ENCODE measurements at places on chromosomes 5 and 9.

- DNase-seq: no peak
Measured at GRCh38 chr5:116740771-116741170, 166.1 kb upstream of the SEMA6A start.

DNA sequence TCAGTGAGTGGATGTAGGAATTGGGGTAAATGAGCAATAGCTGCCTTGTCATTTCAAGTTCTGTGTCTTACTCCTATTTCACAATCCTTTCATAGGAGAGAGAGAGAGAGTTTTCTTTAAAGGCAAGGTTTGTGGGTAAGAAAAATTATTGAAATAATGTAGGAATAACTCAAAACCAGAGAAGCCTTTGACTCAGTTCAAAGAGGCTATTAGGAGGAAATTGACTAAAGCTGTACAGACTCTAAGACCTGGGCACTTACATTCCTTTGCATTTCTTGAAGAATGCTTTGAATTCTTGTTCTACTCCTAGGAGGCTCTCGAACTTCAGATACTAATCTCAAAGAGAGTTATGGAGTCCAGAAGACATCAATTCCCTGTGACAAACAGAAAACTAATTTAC, 257.1 kb downstream of the FBXL7 start:
- DNase-seq: no peak

- no peak for DNase-seq
Measured at GRCh38 chr5:150601491-150602345, 38.7 kb upstream of the SYNPO start.

- DNase-seq: no peak
Measured at GRCh38 chr5:160970605-160971191, 118.7 kb upstream of the ATP10B start.

DNA sequence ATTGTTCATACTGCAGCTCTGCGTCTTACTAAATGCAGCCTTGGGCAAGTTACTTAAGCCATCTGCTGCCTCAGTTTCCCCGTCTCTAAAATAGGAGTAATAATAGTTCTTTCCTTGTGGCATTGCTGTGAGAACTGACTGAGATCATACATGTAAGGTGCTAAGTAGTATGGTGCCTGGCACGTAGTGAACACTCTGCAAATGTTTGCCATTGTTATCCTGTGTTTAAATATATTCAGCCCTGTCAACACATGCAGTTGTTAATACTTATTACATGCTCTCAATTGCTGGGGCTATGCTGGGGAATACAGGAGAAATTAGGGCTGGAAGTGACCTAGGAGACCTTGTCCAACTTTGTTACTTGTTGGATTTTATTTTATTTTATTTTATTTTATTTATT, 105.2 kb upstream of the RAI14 start:
- DNase-seq: no peak

DNA sequence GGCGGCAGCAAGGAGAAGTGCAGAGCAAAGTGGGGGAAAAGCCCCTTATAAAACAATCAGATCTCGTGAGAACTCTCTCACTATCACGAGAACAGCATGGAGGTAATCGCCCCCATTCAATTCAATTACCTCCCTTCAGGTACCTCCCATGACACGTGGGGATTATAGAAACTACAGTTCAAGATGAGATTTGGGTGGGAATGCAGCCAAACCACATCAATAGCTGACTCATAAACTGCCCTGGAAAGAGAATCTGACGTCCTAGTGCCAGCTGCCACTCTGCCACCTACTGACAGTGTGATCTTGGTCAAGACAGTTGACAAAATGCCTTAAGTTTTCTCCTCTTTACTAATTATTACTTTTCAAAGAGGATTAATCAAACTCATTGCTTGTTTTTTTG, 128.3 kb downstream of the GPBP1 start:
- DNase-seq: no peak

DNA sequence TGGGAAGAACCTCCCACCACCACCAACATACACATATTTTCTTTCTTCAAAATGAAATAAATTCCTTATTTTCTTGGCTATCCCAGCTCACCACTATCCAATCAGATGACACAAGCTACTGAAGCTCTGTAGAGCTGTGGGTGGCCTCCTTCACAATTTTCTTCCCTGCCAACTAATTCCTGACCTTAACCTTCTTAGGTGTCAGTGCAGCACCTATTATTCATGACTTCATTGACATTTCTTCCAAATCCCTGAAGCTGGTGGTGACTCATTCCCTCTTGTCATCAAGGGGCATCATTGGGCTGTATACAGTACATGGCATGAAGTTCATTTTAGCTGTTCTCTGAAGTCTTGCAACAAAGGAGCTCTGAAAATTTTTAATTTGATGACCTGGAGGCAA, 42.0 kb upstream of the ADRA1B start:
- no peak for DNase-seq

DNA sequence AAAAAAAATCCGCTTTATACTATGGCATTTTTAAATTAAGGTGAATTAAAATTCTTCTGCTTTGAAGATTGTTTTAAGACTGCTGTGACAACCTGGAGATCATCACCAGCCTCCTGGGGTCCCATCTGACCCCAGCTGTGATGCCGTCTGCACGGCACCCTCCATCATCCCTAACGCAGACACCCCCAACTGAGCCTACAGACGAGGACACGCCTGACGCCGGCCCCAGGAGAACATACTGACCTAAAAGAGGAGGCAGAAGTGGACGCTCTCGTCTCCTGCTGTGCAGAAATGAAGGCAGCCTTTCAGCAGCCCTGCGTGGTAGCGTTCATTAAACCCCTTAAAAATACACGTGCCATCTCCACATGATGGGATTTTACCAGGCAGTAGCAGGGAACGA, 125.6 kb upstream of the PPP1R26 start:
- no peak for DNase-seq

GRCh38 chr5:174737330-174737729, 12.9 kb downstream of the MSX2 start:
- DNase-seq: no peak

DNA sequence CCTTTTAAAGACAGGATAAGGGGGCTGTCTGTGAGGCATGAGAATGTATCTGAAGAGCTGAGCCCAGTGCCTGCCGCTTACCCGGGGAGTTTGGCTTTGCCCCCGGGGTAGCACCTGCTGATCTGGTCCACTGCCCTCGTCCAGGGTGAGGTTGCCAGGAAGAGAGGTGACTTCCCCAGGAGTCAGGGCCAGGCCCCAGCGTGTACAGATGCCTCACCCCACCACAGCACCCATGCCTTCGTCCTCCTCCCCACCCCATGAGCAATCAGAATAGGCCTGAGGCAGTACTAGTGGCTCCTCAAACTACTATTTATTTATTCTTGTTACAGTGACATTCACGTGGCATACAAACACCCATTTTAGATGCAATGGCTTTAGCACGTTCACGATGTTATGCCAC, 15.7 kb upstream of the AIF1L start:
- DNase-seq: no peak

DNA sequence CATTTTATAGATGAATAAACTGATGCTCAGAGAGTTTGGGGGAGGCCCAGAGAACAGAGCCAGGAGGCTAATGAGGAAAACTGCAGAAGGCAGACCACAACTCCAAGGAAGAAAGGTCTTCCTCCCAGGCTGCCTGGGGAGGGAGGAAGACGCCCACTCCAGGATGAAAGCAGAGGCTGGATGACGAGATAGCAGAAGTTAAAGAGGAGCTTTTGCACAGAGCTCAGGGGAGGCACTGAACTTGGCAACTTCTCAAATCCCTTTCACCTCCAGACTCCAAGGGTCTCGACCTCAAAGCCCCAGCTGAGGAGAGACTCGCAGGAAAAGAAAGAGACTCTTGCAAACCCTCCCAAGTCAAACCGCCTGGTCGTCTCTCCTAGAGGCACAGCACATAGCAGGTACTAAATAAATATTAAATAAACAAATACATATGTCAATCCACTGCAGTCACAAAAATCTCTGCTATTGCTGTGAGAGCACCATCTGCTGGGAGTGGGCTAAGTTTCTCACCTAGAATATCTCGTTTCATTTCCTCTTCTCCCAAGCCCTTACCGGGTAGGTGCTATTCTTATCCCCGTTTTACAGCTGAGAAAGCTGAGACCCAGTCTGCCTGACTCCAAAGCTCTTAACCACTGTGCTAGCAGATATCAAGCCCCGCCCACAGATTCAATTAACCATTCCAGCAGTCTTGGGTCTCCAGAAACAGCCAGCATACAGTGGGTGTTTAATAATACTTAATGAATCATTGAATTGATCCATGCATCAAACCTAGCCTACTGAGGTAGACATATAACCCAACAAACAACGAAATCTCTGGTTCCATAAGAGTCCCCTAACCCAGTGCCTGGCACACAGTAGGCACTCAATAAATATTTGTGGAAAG, 97.8 kb upstream of the HAND1 start:
- DNase-seq: no peak

GRCh38 chr9:128405780-128406171, 14.9 kb upstream of the CERCAM start:
- DNase-seq: no peak

- DNase-seq: no peak
Measured at GRCh38 chr5:139251281-139251687, 42.3 kb upstream of the MATR3 start.

DNA sequence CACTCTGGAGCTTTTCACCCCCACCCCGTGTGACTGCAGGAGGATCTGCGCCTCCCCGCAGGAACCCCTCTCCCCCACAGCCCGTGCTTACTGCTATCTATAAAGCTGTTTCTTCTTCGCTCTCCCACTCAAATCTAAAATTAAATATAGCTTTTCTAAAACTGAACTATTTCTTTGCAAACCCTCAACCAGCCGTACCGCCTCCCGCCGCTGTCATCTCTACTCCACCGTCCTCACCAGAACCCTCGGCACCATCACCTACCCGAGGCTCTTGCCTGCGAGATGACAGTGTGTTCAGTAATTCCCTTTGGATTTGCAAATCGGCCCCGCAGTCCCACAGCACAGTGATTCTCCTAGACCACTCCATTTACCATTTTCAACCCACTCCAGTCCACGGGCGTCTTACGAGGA, 13.6 kb downstream of the LPCAT1 start:
- no peak for DNase-seq

DNA sequence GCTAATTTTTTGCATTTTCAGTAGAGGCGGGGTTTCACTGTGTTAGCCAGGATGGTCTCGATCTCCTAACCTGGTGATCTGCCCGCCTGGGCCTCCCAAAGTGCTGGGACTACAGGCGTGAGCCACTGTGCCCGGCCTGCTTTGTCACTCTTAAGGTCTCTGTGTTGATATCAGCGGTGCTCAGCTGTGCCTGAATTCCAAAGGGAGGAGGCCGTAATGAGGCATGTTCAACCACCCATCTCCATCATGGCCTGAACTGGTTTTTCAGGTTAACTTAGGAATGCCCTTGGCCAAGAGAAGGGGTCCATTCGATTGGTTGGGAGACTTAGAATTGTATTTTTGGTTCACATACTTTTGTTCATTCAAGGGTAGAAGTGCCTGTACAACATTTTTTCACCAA, 22.0 kb downstream of the HSD17B3 start:
- no peak for DNase-seq

GRCh38 chr9:91303741-91304415, 57.8 kb downstream of the AUH start:
- DNase-seq: no peak

DNA sequence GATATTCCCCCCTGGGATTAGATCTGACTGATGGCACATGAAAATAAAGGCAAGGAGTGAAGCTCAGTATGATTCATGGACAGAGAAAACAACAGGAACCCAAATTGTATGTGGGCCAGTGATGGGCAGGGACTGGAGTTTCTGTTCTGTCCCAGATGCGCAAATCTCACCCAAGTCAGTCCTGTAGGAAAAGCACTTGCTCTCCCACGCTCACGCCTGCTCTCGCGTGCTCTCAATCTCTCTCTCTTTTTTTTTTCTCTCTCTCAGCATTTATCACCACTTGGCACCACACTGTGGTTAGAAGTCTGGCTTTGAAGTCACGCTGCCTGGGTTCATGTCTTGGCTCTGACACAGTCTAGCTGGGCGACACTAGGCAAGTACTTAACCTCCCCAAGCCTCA, 106.5 kb upstream of the LRRTM2 start:
- DNase-seq: no peak

DNA sequence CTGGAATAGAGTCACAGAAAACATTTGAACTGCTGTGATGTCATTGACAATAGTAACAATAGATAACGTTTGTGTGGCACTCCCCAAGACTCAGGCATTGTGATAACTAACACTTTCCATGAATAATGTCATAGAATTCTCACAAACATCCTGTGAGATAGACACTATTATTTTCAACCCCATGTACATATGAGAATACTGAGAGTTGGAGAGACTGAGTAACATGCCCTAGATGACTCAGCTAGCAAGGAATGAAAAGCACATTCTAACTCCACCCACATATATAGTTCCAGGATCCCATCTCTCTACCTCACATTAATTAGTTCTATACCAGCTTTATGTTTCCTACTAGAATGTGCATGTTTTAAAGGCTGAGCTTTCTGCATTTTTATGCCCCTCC, 71.4 kb downstream of the ASTN2 start:
- DNase-seq: no peak

GRCh38 chr5:171571663-171572062, 152.2 kb downstream of the FGF18 start:
- DNase-seq: no peak

DNA sequence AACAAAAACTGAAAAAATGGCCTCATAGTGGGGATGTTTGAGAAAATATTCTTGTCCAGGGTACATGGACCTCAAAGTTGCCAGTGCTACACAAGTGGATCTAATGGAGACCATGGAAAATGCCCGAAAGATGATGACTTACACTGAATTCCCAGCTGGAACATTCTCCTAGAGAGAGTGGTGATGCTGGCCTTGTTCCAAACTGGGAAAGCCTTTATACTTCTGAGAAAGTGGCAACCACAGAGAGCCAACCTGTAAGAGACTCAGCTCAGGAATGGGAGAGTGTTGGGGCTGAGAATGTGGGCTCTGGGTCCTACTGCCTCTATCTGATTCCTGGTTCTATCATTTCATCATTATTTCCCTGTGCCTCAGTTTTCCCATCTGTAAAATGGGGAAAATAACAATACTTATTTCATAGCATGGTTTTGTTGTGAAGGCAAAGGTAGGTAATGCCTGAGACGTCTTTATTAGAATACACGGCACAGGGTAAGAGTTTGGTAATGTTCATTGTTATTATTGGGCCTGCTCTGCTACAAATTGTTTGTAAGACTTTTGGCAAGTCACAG, 229.0 kb upstream of the PANK3 start:
- no peak for DNase-seq

DNA sequence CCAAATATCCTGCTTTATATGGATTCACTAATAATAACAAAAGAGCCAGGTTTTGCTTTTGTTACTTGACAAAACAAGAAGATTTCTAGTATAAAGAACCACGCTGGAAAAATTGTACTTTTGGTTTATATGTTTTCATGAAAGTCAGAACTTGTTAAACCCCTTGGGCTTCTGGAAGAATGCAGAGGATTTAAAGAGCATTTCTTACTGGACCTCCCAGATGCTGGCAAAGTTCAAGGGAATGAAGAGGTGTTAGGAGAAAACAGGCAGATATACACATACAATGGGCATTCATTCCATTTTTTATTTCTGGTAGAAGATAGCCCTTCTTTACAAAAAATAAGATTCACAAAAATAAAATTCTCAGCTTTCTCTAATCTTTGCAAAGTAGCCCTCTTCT, 61.1 kb downstream of the SAXO1 start:
- DNase-seq: no peak
